Endothelial cell (in vitro differentiated cells): ENCODE measurements at places on chromosomes 16 and 17.

- no peak for DNase-seq
Observed at GRCh38 chr17:48747445-48748363, 19.2 kb upstream of the HOXB13 start.

- no peak for DNase-seq
Observed at GRCh38 chr17:81035521-81036196, 708 bp downstream of the BAIAP2 start.

DNA sequence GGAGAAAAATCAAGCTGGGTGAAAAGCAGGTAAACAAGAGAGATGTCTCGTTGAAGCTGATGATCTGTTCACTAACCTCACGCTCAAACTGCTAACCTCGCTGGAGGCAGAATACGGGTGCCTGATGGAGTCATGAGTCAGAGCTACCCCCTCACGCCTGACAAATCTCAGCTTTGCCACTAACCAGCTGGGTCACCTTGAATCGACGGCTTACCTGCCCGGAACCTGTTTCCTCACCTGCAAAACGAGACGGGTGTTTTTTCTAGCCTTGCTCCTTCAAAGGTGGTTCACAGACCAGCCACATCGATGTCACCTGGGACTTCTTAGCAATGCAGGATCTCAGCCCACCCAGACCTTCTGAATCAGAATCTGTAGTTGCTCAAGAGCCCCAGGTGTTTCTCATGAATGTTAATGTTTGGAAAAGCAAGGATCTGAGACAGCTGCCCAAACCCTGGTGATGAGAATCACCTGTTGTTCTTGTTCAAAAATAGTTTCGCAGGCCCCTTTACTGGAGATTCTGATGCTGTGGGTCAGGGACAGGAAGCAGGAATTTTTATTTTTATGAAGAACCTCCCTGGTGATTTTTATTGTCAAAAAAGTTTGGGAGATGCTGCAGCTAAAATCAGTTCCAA is 56.9 kb downstream of the MARCHF10 start:
- no peak for DNase-seq

GRCh38 chr16:3780570-3780969 is 63.2 kb upstream of the TRAP1 start:
- no peak for DNase-seq

DNA sequence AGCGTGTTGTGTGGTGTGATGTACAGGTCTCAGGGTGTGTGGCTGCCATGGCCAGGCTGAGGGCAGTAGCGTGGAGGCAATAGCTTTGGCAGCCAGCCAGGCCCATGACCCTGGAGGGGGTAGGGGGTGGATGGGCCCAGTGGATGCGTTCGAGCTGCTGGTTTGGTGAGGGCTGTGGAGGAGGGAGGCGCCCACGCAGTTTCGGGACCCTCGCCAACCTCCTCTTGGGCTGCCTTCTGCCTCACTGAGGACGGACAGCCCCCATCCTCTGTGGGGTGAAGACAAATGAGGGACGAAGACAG is 238.6 kb upstream of the GSE1 start:
- no peak for DNase-seq

DNA sequence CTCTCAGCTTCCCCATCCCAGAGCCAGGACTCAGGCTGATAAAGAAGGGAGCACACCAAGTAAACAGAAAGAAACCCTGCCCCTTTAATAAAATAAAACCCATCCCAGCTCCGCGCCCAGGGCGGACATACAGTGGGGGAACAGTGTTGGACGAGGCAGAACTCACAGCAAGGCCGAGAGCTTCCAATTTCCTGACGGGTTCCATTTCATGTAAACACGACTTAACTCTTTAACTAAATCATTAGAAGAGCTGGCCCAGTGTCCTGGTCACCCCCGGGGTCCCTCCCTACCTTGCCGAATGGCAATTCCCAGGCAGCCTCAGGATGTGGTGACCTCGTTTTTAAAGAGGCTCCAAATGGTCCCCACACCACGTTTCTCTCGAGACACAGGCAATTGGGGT is 340.7 kb downstream of the FOXL1 start:
- no peak for DNase-seq

GRCh38 chr16:76676356-76676755 is 399.2 kb downstream of the CNTNAP4 start:
- no peak for DNase-seq

- no peak for DNase-seq
Observed at GRCh38 chr17:50914505-50915063, 48.4 kb upstream of the TOB1 start.
